ENCODE measurements at places on chromosomes 16 and 17.

- peak; percentile 52 for DNase-seq
These were observed 32.4 kb downstream of the TIMM22 start for GRCh38 chr17:1029196-1029921.

DNA sequence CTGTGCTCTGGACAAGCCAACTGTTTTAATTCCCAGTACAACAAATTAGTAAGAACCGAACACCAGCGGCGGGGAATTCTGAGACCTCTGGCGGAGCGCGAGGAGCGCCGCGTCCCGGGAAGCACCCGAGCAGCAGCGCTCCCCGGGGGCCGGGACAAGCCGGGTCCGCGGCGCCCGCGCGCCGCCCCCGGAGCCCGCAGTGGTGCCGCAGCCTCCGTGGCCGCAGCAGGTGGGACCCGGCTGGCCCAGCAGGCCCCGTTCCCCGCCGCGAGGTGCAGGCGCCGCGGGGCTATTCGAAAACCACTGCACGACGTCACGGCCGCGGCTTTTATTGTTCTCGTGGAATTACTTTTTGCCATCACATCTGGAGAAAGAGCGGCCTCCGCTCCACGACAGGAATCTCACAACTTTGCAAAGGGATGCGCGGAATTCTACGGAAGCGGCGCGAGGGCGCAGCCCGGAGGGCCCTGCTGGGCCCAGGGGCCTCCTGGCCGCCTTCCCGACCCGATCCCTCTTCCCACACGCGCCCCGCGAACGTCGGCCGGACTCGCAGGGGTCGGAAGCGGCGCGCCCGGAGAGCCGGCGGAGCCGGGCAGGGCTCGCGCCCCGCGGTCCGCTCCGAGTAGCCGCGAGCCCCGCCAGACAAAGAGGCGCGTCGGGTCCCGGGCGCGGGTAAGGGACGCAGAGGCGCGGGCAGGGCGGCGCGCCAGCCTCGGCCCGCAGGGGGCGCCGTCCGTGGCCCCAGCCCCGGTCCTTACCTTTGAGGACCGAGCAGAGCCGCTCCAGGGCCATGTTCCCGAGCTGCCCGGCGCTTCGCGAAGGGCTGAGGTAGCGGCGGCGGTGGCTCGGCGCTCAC is 696 bp downstream of the NETO2 start:
- peak; percentile 18 for DNase-seq

- DNase-seq = peak; percentile 80
These were observed 19.1 kb upstream of the RASD1 start for GRCh38 chr17:17514993-17515933.

GRCh38 chr16:83937922-83938885 is 14.8 kb upstream of the OSGIN1 start:
- no peak for DNase-seq

- no peak for DNase-seq
These were observed 20.7 kb upstream of the C16orf78 start for GRCh38 chr16:49352892-49353291.

DNA sequence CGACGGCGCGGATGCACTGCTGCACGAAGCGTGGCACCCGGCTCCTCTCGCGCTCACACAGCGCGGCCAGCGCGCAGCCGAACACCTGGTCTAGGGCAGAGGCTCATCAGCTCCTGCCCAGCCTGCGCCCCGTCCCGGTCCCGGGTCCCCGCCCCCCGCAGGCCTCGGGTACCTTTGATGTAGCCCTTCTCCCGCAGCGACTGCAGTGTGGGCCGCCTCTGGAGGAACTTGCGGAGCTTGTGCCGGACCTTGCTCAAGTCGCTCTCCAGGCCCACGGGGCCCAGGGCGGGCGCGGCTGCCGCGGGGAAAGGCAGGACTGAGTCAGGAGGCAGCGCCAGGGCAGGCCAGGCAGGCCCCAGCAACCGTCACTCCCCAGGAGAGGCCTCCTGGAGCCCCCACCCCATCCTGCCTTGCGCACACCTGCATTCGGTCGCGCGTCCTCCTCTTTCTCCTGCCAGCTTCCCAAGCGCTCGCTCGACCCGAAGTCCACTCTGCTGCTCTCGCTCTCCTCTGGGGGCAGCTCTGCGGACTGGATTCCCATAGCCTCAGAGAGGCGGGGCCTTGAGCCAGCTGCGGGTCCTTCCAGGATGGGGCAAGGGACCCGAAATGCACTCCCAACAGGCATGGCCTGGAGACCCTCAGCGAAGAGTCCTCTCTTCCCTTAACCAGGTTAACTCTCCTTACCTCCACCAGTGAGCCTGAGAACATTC is 36.0 kb downstream of the ARHGAP27 start:
- DNase-seq = no peak

DNA sequence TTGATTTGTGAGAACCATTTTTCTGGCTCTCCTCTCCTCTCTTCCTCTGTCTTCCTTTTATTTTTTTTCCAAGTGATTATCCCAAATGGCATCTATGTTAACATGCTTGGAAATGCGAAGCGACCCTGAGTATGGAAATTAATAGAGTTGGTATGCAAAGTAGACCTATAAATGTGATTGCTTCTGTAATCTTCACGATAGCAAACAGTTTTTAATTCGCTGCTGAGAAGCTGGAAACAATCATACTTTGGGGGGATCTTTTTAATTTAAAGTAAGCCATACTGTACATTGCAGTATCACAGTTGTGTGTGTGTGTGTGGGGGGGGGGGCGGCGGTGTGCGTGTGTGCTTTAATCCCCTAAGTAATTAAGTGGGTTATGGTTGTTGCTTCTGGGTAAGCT is 233.3 kb downstream of the CDH13 start:
- DNase-seq = no peak

GRCh38 chr17:50620858-50621257 is 13.8 kb upstream of the ABCC3 start:
- DNase-seq = no peak

- DNase-seq = no peak
These were observed 21.4 kb upstream of the ZFP90 start for GRCh38 chr16:68517606-68518166.

DNA sequence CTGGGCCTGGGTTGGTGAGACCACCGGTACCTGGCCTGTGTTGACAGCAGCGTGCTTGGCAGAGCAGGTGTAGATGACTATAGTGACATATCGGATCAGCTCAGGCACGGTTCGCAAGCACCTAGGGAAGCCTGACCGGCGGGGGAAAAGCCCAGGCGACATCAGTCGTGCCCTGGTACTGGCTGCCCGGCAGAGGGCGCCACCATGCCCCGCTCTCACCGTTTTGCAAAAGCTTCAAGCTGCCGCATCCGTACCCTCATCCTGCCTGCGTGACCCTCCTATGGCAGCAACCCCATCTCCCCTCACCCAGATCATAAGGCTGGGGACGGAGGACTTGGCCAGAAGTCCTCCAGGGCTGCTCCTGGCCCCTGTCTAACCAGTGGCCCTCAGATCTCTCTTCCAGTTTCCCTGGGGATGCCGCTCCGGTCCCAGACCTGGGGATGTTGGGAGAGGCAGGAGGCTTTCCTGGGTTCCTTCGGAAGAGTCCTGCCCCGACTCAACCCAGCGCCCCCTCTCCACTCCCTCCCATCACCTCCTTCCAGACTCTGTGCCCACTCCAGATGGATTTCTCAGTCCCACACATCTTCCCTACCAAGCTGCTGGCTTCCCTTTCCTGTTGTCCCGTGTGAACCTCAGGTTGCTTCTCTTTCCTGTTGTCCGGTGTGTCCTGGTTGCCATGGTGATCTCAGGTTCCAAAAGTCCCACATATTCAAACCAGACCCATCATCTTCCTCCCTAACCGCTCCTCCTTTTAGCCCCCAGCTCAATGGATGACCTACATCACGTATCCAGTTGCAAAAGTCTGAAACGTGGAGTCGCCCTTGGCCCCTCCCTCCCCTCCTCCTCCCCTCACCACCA is 13.7 kb downstream of the ALOX12B start:
- DNase-seq = peak; percentile 25

DNA sequence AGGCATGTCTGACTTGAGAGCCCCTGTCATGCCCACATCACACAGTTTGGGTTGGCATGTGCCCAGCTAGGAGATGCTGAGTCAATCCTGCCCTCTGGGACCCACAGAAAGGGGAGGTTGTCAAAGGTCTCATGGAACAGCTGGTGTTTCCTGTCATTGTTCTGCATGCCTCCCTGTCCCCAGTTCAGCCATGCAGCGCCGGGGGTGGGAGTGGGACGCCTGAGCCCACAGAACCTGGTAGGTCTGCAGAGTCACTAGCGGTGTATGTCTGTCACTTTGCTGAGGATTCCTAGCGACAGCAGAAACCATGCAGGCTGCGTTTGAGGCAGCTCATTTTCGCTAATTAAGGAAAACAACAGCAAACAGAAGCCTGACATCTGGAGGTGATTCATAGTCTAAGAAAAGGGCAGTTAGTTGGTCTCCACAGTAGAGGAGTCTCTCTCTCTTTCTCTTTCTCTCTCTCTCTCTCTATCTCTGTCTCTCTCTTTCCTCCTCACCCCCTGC is 19.6 kb upstream of the CCL1 start:
- no peak for DNase-seq

GRCh38 chr16:4081521-4082021 is 34.7 kb downstream of the ADCY9 start:
- DNase-seq = peak; percentile 25

GRCh38 chr17:36034127-36034526 is 16.4 kb upstream of the CCL23 start:
- no peak for DNase-seq

GRCh38 chr17:44467108-44467507 is 36.1 kb downstream of the GPATCH8 start:
- DNase-seq = no peak

- no peak for DNase-seq
These were observed 10.4 kb downstream of the SP2 start for GRCh38 chr17:47906443-47906842.

DNA sequence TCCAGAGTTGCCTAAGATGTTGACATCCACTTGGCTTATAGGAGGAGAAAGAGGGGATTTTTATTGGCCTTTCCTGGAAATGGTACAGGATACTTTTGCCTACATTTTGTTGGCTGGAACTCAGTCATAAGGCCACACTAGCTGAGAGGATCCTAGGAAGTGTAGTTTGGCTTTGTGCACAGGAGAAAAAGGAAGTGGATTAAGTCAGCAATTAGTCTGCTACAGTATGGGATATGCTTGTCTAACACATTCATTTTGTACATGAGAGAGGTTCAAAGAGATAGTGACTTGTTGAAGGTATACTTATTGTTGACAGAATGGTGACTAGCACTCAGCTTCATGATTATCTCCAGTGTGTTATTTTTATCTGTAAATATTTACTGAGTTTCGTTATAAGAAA is 10.3 kb downstream of the UTP18 start:
- DNase-seq = no peak

DNA sequence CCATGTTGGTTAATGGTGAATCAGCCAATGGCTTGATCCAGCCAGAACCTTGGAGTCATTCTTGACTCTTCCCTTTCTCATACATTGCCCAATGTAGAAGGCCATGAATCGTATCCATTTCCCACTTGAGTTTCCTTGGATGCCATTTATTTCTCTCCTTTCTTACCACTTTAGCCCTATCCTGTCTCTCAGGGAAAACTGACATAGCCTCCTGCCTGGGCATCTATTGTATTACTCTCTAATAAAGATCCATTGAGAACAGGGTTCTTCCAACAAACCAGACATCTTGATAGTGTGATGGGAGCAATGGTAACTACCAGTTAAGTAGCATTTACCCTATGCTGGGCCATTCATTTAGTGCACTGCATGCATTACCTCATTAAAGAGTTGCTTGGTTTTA is 104.2 kb upstream of the CDH11 start:
- DNase-seq = no peak

- no peak for DNase-seq
These were observed 1.1 kb upstream of the MEAK7 start for GRCh38 chr16:84505249-84506187.

DNA sequence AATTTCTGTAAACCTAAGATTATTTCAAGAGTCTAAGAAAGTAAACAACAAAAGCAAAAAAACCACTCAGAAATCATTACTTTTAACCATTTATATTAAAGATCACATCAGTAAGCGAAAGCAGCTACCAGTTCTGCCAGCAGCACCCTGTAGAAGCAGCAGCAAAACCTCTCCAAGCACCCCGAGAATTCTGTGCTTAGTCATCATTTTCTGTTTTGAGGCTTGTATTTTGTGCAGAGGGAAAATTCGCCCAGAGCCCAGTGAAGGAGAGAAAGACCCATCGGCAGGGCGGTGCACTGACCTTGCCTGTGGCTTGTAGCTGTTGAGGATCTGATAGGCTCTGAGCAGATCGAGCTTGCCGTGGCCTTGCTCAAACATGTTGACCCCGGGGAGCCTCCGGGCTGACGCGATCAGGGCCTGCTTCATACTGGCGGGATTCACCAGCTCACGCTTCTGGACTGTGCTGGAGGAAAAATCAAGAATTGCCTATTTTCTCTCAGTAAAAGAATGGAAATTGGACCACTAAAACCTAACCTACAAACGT is 35.2 kb downstream of the MBTPS1 start:
- DNase-seq = no peak

DNA sequence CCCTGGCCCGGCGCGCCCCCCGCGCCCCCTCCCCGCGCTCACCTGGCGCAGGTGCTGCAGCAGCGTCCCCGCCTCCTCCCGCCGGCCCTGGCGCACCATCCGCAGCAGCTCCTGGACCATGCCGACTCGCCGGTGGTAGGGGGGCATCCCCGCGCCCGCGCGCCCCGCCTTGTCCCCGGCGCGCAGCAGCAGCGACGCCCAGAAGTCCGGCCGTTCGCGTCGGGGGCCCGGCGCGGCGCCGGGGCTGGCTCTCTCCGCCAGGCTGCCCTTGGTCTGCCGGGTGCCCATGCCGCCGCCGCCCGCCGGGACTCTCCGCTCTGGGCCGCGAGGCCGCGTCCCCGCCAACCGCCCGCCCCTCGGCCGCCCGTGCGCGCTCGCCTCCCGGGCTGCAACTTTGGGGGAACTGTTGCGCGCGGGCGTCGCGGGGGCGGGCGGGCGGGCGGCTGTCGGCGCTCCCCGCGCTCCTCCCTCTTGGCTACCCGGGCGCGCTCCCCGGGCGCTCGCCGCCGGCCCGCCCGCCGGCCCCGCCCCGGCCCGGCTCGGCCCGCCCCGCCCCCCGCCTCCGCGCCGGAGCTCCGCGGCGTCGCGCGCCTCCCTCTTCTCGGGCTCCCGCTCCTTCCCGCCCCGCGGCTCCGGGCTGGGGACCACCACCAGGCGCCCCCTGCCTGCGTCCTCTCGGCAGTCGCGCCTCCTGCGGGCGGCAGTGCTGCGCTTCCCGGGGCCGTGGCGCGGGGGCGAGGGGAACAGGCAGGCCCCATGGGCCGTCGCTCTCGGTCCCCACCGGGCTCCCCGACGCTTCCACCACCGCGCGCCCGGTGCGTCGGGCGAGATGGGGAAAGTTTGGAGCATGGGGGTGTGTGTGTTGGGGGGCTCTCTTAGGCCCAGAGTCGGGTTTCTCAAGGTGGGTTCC is at the start of gene LRRC75A:
LRRC75A (minus strand) TSS at position 491 of the 910 bp plus-strand sequence; CDS start at position 288, 203 bp downstream.
- DNase-seq = no peak

All from HFFc6 (cell line).